Putamen (tissue), 1 donor: ENCODE measurements at places on chromosomes 13 and 19.

DNA sequence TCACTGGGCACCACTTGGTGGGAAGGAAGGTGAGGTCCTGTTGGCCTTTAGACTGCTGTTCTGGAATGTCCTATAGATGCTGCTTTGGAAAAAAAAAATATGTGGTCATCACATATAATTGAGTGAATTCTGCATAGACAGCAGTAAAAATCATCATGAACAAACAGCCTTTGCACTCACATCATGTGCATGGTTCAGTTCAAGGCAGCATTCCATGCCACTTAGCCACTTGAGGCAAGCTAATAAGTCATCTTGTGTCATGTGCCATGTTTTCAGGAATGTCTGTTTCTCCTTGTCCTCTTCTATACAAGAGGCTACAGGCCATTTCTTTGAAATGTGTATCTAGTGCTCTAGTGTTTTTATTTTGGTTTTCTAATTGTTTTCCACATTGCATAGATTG lies 43.9 kb upstream of the TSC22D1 start:
- no peak for DNase-seq

DNA sequence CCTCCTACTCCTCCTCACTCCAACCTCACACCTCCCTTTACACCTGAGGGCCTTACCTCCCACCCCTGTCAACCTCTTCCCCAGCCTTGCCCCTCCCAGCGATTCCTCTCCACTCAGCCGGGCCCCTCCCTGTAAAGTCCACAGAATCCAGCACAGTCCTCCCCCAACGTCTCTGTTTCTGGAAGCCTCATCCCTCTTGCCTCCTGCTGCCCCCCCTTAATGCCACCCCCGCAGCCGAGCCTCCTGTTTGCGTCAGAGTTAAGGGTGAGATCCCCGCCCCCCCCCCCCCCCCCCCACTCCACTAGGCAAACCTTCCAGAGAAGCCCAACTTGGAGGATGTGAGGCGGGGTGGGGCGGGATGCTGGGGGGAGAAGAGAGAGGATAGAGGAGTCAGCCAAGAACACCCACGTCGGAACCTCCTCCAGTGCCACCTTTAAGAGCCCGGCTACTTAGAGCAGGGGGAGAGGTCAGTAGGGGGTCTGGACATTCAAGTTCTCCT lies 2.1 kb downstream of the UNC13A start:
- DNase-seq = peak; percentile 76

DNA sequence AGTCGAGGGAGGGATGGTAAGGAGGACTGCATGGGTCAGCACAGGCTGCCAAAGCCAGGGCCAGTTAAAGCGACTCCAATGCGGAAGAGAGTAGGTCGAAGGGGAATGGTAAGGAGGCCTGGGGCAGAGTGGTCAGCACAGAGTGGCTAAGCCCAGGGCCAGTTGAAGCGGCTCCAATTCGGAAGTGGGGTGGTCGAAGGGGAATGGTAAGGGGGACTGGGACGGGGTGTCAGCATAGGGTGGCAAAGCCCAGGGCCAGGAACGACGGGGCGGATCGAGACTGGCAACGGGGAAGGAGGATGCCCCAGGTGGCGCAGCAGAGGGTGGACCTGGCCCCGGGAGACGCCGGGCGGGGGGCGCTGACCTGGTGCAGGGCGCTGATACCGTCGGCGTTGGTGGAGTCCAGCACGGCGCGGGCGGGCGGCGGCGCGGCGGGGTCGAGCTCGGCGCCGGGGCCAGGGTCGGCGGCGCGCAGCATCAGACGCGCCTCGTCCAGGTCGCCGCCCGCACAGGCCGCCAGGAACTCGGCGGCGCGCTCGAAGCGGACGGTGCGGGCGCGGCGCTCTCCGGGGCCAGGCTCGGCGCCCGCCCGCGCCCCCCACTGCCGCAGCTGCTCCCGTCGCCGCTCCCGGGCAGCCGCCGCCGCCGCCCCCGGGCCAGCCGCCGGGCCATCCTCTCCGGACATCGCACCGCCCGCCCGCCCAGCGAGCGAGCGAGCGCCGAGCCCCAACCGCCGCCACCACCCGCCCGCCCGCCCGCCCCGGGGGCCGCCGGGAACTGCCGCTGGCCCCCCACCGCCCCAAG lies at the start of gene PPP1R12C:
TSS of gene PPP1R12C (minus strand) at position 779 of the 804 bp plus-strand sequence. CDS start at position 685, 94 bp downstream.
- no peak for DNase-seq

DNA sequence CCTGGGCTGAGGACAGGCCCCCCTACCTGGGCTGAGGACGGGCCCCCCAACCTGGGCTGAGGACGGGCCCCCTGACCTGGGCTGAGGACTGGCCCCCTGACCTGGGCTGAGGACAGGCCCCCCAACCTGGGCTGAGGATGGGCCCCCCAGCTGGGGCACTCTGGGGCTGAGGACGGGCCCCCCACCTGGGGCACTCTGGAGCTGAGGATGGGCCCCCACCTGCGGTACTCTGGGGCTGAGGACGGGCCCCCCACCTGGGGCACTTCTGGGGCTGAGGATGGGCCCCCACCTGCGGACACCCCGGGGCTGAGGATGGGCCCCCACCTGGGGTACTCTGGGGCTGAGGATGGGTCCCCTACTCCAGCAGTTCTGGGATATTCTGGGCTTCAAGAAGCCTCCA lies 65.5 kb downstream of the RASA3 start:
- DNase-seq = no peak

- DNase-seq = no peak
Observed at GRCh38 chr13:109425821-109426689, 360.3 kb downstream of the IRS2 start.

- DNase-seq = no peak
Observed at GRCh38 chr13:113204378-113204734, 4.1 kb downstream of the PCID2 start.

- DNase-seq = no peak
Observed at GRCh38 chr13:99218969-99219368, 18.3 kb downstream of the UBAC2 start.

- DNase-seq = no peak
Observed at GRCh38 chr13:48401480-48401879, 11.4 kb downstream of the LPAR6 start.

GRCh38 chr13:53885997-53886396 lies 857.4 kb downstream of the OLFM4 start:
- DNase-seq = no peak

DNA sequence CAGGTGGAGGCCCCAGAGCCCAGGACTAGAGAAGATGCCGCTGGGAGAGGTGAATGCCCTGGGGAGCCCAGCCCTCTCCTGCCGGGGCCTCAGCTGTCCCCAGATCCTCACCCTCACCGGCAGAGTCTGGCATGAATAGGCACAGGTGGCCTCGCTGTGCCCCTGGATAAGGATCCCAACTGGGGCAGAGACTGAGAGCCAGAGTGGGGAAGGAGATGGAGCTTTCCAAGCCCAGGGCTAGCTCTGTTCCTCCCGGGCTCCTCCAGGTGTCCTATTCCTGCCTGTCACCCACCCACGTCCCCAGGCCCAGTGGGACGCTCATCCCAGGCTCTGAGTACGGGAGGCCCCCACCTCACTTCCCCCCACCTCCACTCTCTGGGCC lies 16.5 kb downstream of the PRR36 start:
- no peak for DNase-seq

DNA sequence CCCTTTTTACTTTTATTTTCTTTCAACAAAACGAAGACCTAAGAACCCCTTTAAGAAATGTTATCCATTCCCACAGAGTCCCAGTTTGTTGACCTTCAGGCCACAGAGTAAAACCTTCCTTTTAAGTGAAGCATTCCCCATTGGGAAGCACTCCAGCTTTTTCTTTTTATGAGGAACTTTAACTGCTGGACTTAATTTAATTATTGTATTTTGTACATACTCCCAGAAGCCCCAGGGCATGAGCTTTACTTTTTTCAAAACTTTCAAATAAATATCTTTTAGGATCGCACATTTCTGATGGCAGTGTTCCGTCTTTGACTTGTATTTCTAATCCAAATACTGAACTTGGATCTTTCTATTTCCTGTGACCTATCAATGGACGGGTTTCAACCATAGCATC lies 68.9 kb downstream of the ZIC5 start:
- no peak for DNase-seq

GRCh38 chr19:10193790-10194499 lies 808 bp downstream of the DNMT1 start:
- DNase-seq = no peak

GRCh38 chr19:29145756-29146155 lies 67.2 kb downstream of the UQCRFS1 start:
- DNase-seq = no peak

DNA sequence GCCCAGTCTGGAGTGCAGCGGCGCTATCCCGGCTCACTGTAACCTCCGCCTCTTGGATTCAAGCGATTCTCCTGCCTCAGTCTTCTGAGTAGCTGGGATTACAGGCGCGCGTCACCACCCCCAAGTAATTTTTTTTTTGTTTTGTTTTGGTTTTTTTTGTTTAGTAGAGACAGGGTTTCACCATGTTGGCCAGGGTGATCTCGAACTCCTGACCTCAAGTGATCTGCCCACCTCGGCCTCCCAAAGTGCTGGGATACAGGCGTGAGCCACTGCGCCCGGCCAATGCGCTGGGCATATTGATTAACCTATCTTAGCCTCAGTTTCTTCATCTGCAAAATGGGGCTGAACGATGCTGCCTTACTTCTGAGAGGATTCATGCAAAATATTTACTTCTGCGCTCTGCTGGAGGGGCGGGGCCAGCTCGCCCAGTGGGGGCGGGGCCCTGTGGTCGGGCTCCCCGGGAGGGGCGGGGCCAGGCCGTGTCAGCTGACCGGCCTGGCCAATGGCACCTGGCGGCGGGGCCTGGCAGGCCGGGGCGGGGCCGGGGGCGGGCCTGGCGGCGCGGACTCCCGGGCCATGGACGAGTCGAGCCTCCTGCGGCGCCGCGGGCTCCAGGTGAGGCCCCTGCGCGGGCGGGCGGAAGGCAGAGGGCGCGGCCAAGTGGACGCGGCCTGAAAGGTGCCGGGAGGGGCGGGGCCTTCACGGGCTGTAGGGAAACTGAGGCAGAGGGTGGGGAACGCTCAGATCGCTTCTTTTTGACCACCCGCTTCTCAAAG lies at the start of gene MAST3:
TSS of gene MAST3 (plus strand) at position 562 of the 776 bp plus-strand sequence. CDS start at position 577, 15 bp downstream.
- DNase-seq = peak; percentile 92

GRCh38 chr13:99075268-99076191 lies 97.7 kb upstream of the DOCK9 start:
- no peak for DNase-seq

GRCh38 chr19:51022526-51022925 lies 3.0 kb upstream of the KLK10 start:
- no peak for DNase-seq

DNA sequence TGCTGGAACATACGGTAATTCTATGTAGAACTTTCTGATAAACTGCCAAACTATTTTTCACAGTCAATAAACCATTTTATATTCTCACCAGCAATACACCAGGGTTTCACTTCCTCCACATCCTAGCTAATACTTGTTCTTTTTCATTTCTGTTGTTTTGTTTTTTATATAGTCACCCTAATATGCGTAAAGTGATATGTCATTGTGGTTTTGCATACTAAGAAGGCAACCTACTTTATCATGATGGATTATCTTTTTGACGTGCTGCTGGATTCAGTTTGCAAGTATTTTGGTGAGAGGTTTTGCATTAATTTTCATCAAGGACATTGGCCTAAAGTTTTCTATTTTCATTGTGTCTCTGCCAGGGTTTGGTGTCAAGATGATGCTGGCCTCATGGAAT lies 1384.1 kb downstream of the UQCRFS1 start:
- no peak for DNase-seq

GRCh38 chr13:94028650-94029049 lies 450.8 kb downstream of the DCT start:
- no peak for DNase-seq

DNA sequence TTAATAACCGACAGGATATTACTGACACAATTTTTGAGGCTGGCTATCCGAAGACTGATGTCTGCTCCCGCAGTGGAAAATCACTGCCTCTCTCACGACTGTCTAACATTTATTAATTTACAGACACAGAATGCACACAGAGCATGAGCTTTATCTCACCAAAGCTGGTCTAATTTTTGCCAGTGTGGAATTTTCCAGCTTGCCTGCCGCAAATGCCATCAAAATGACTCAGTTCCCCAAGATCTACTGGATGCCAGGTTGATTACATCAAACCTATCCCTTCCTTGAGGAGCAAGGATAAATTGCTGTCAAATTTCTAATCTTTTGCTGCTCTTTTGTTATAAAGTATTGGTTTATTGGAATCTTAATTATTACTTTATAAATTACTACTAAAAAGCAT lies 1775.1 kb upstream of the PCDH20 start:
- no peak for DNase-seq

DNA sequence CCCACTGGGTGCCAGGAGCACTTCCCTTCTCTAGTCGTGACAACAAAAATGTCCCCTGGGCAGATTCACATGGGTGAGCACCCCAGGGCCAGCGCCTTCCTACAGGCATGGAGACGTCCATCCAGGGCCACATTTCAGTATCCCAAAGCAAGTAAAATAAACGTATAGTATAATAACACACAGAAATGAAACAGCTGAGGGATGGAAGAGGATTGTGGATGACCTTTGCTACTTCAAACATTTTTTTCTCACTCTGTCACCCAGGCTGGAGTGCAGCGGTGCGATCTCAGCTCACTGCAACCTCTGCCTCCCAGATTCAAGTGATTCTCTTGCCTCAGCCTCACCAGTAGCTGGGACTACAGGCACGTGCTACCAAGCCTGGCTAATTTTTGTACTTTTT lies 28.2 kb downstream of the CILP2 start:
- DNase-seq = no peak

GRCh38 chr19:31943191-31943661 lies 402.2 kb upstream of the ZNF507 start:
- DNase-seq = no peak

GRCh38 chr19:50003810-50004419 lies 21.3 kb downstream of the VRK3 start:
- no peak for DNase-seq

- DNase-seq = no peak
Observed at GRCh38 chr13:99695857-99696256, 194.6 kb downstream of the TM9SF2 start.

GRCh38 chr13:99347911-99348451 lies 40.8 kb upstream of the GPR183 start:
- DNase-seq = no peak

GRCh38 chr13:33932769-33933406 lies 114.9 kb downstream of the RFC3 start:
- no peak for DNase-seq

GRCh38 chr13:35210261-35210660 lies 266.2 kb downstream of the MAB21L1 start:
- DNase-seq = no peak

GRCh38 chr19:3333662-3334061 lies 32.7 kb upstream of the NFIC start:
- no peak for DNase-seq

DNA sequence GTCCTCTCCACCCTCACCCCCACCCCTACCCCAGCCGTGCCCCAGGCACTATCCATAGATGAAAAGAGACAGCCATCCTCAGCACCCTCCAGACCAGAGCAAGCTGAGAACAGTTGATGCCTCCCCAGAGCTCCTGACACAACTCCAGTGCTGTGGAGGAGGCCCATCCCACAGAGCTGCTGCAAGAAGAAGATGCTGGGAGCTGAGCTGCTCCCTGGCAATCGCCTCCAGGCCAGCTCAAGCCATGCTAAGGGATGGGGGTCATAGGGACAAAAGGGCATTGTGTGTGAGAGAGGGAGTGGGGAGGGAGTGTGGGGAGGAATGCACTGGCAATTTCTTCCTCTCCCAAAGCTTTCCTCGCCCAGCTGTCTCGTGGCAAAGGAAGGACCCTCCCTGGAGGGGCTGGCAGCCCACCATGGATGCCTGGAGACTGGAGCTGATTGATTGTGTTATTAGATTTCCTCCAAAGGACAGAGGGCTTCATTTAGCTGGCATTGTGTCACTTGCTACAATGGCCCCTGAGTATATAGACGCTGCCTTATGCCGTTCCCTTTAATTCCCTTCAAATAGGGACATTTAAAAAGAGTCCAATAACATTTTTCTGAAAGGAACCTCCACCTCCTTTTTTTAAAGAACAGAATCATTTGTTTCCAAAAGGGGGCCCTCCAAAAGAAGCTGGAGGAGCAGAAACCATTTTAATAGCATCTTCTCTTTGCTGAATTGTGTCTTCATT lies 476.4 kb downstream of the FOXO1 start:
- peak; percentile 96 for DNase-seq
